Aorta (tissue), 5 donors: ENCODE measurements at places on chromosomes 11 and 22. TPM values are rescaled to one million over a fixed set of nuclear protein-coding genes. Genes with fewer than 3 reads are reported as not detected.

The USP2 gene
- 3.0 TPM for total RNA-seq

The CNIH2 gene
- 1.1 TPM for total RNA-seq

The GPR83 gene
- not detected for total RNA-seq

The NCF4 gene
- 42.4 TPM for total RNA-seq

The APOBEC3H gene
- not detected for total RNA-seq

The OR4C46 gene
- not detected for total RNA-seq

The BDNF gene
- 0.75 TPM for total RNA-seq

The SCN4B gene
- total RNA-seq = 11.8 TPM

The MMP8 gene
- total RNA-seq = 0.42 TPM

The ST14 gene
- total RNA-seq = 8.7 TPM

The CLDN5 gene
- 43.7 TPM for total RNA-seq

The APOL4 gene
- 10.5 TPM for total RNA-seq

The KCNK4 gene
- total RNA-seq = not detected

The IGLL5 gene
- 1.0 TPM for total RNA-seq

The SLC29A2 gene
- 1.9 TPM for total RNA-seq

The OR52A1 gene
- total RNA-seq = not detected

The NFRKB gene
- total RNA-seq = 19.2 TPM

The PKDREJ gene
- not detected for total RNA-seq

The OR10A4 gene
- total RNA-seq = not detected

The OR52N4 gene
- total RNA-seq = 0.87 TPM

The OR56A3 gene
- not detected for total RNA-seq

The ASRGL1 gene
- 10.8 TPM for total RNA-seq

The KRTAP5-9 gene
- not detected for total RNA-seq

The TUB gene
- total RNA-seq = 5.9 TPM

The PHOX2A gene
- total RNA-seq = not detected

The CCDC15 gene
- 0.97 TPM for total RNA-seq

The UBQLNL gene
- total RNA-seq = 0.88 TPM

The VSIG2 gene
- total RNA-seq = 6.9 TPM

The SLC17A6 gene
- not detected for total RNA-seq

The FAM83F gene
- total RNA-seq = 0.15 TPM

The SLC22A8 gene
- not detected for total RNA-seq

The SELENOO gene
- total RNA-seq = 21.6 TPM
